ENCODE measurements at places on chromosomes 7 and 10.
A peak's percentile ranks its signal among the peaks of the same experiment; 100 is the strongest.

- no peak for DNase-seq
These were observed 85.4 kb downstream of the DOCK4 start for GRCh38 chr7:112120696-112121217.

GRCh38 chr10:35916791-35917190, 274.7 kb upstream of the FZD8 start:
- DNase-seq, result no peak

GRCh38 chr10:513393-513792, 176.1 kb downstream of the DIP2C start:
- DNase-seq, result no peak

DNA sequence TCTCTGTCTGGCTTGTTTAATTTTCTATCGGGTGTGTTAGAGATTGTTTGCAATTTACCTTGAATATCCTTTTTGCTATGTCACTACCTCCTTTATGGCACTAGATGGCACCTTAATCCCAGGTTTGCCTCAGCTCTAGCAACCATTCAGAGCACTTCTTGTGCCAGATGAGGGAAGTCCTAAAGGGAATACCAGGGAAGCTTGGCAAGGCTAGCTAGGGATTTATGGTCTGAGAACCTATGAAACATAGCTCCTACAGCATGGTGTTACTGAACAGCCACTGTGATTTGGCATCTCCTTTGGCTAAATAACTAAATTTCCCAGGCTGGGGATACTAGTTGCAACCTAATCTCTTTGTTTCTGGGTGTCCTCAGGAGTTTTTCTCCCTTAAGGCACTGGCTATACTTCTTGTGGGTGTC, 69.0 kb upstream of the VOPP1 start:
- DNase-seq, result no peak

GRCh38 chr10:124306922-124307371, 111.8 kb downstream of the OAT start:
- no peak for DNase-seq

DNA sequence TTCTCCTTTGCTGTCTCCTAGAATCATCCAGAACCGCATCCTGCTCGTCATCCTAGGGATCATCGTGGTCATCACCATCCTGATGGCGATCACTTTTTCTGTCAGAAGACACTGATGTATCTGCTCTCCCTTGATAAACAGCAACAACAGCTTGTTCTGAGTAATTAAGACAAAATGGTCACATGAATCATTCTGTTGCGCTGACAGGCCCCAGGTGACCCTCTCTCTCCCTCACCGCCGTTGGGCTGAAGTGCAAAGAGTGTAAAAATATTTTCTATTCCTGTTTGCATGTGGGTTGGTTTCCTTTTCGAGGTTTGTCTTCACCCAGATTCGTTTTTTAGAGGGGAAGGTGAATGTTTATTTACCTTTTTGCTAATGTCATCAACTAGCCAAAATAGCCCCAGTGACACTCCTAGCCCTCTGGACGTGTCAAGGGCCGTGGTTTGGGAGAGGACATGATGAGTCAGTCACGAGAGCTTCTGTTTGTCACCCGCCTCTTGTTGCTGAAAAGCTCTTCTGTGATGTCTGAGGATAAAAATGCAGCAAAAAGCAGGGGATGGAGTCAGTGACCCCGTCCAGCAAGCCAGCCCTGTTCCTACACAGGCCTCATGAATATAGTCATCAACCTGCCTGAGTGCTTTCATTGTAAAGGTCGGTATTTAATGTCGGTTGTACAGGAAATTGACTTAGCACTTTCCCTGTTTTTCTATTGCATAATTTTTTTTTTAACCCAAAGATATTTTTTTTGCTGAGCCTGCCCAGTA, 134.6 kb upstream of the TCF7L2 start:
- DNase-seq, result no peak

DNA sequence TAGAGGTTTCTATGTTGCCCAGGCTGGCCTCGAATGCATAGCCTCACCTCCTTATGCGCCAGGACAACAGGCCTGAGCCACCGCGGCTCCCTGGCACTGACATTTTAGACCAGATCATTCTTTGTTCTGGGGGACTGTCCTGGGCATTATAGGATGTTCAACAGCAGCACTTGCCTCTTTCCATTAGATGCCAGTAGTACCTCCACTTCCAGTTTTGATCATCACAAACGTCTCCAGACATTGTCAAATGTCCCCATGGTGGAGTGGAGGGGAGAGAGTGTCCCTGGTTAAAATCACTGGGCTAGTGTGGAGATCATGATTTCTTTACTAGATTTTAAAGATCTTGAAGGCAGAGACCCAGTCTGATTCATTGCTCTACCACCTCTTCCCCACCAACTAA, 125.2 kb upstream of the MKLN1 start:
- no peak for DNase-seq

DNA sequence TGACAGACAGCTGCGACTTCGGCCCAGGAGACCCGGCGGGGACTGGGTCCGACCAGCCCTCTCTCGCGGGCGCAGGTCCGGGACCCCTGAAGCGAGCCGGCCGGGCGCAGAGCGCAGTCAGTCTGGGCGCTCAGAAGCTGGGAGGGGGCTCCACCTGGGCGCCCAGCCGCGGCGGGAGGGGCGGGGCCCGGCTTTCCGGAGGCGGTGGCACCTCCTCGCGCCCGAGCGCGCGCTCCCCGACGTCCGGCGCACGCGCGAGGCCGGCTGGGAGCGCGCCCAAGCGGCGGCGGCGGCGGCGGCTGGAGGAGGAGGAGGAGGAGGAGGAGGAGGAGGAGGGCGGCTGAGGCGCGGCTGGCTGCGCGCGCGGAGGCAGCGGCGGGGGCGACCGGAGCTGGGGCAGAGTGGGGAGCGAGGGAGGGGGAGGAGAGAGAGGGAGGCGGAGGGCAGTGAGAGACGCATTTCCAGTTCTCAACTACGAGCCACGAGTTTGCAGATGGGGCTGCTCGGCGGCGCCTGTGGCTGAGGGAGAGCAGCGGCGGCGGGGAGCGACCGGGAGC, at the start of gene PALS2:
Gene PALS2 (plus strand): TSS at position 456 of the 557 bp plus-strand sequence. CDS start 50,216 bp downstream, outside the sequence.
- DNase-seq, result peak; percentile 53

GRCh38 chr7:88455696-88456095, 149.0 kb upstream of the STEAP4 start:
- no peak for DNase-seq

DNA sequence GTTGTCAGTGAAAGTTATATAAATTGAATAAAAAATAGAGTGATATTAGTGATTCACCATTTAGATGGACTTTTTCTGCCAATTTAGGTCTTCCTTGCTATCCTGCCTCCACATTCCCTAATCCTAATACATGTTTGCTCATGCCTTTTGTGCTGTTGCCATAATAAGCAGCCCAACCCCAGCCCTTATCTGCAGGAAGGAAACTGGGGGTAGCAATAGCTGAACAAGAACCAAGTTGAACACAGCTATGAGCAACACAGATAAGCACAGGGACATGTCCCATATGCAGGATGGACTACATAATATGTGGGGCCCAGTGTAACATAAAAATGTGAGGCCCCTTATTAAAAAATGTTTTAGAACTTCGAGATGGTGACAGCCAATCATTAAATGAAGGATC, 91.2 kb upstream of the AHR start:
- no peak for DNase-seq

DNA sequence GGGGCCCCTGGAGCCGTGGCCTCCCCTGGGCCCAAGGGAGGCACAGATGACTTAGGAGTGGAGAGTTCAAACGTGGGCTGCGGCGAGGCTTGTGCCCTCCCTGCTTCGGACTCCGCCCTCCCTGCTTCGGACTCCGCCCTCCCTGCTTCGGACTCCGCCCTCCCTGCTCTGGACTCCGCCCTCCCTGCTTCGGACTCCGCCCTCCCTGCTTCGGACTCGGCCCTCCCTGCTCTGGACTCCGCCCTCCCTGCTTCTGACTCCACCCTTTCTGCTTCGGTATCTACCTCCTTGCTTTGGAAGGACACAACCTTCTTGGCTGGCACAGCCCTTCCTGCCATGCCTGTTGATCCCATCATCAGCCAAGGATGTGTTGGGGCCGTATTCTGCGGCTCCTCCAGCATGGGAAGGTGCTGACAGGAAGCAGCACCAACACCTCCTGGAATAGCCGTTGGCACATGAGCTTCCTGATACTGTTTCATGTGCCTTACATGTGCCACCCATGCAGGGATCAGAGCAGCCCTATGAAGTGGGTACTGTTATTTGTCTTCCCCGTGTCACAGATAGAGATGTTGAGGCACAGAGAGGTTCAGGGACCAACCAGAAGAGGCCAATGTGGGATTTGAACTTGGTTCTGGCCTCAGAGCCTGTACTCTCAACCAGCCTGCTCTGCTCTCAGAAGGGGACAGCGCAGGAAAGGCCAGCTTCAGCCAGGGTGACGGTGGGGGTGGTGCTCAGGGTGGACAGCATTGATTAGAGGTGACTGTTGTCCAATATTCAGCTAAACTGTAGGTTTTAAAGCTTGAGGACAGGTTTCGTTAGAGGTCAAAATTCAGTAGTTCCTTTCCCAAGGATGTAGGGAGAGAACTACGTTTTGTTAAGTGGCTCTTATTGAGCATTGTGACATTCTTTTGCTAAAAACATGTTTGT, 114.5 kb downstream of the NKX6-2 start:
- no peak for DNase-seq

DNA sequence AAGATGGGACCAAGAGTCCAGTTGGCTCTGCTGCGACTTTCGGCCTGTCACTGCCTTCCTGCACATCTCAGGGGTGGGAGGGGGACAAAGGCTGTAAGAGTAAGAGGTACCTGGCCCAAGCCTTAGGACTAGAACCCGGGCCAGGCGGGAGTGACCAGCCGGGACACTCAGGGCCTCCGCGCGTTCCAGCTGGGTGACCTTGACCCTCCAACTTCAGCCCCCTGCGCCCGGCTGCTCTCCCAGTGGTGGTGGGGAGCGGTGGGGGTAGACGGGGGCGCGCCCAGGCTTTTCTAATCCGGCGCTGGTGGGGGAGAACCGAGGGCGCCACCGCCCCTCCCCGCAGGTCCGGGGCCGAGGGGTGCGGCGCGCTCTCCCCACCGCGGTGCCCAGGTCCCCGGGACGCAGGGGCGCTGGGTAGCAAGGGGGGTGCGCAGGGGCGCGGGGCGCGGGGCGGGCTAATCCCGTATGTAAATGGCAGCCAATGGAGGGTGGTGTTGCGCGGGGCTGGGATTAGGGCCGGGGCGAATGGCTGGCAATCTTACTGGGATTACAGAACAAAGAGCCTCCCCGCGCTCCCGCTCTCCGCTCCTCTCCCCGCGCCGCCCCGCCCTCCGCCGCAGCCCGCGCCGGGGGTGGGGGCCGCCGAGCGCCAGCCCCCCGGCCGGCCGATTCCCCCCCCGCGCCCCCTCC, at the start of gene GTF2IRD1:
Gene GTF2IRD1 (plus strand): TSS at position 585 of the 690 bp plus-strand sequence. CDS start 54,175 bp downstream, outside the sequence.
- peak; percentile 20 for DNase-seq

- no peak for DNase-seq
These were observed 191.2 kb downstream of the DYNC1I1 start for GRCh38 chr7:95963446-95963990.

DNA sequence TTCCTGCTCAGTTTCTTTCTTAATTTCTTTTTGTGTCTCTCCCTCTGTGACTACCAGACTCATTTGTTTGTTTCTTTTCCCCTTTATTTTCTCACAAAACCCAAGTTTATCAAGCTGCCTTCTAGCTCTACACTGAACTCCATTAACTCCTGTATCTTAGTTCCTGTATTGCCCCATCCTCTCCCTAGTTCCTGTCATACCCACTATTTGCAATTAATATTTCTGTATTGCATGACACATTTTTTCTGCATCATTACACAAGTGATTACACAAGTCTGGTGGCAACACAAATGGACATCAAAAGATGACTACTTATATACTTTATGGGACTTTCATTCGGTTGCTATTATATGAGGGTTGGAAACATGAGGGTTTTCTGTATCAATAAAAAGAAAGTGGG, 26.9 kb upstream of the OR9A4 start:
- no peak for DNase-seq

DNA sequence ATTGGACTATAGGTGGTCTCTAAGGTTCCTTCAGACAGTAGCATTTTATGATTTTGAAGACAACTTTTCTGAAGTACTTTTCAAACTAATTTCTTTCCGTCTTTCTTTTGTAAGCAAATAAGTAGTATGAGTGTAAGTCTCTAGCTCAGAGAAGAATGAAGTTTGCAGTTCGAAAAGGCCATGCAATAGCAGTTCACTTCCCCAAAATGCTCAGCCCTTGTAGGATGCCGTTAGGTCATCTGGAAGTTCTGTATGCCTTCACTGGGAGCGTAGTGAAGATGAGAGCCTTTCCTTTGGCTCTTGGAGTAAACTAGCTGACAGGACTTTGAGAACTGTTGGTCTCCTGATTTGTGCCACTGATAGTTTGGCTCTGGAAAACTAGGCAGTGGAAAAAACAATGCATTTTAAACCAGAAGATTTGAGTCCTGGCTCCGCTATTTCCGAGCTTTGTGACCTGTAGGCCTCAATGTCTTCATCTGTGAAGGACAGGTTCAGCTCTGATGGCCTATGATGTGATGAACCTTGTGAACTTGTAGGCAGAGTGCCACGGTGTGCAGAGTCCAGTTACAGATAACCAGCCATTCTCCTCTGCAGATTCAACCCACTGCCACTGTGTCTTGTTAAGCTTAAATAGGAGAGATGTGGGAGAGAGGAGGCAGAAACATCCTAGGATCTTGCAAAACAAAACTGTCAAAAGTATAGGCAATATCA, 18.8 kb downstream of the SGPL1 start:
- DNase-seq, result no peak

GRCh38 chr7:103445228-103446048, 569 bp downstream of the SLC26A5 start:
- no peak for DNase-seq

GRCh38 chr10:110717781-110718589, 73.8 kb downstream of the RBM20 start:
- DNase-seq, result no peak

DNA sequence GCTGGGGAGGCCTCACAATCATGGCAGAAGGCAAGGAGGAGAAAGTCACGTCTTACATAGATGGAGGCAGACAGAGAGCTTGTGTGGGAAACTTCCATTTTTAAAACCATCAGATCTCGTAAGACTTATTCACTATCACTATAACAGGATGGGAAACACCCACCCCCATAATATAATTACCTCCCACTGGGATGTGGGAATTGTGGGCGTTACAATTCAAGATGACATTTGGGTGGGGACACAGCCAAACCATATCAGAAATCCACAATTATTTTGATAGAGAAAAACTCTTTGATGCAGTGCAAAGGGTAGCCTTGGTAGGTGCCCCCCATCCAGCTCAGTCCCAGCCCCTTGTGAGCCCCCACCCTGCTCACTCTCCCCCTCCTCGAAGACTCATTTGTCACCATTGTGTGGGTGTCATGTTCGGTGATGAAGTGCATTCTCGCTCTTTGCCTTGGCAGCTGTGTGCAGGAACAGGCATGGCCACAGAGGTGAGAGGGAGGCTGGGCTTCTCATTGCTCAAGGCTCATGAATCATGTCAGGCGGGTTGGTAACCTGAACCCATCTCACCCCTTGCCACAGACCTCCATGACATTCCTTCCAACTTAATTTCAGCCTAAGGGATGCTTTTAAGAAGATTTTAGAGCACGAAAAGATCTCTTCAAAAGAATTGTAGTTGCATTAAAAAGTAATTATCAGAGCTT, 75.9 kb downstream of the BUB3 start:
- DNase-seq, result no peak

- DNase-seq, result no peak
These were observed 20.5 kb downstream of the DIP2C start for GRCh38 chr10:668786-669485.

Measured in stimulated activated CD8-positive, alpha-beta memory T cell treated with anti-CD3 and anti-CD28 coated beads, Interleukin-15, amount 100 ng/mL, for 24 hours (primary cell).